Sigmoid colon (tissue), 7 donors: ENCODE measurements at places on chromosomes 4 and X. TPM values are rescaled to one million over a fixed set of nuclear protein-coding genes. Genes with fewer than 3 reads are reported as not detected.

DNA sequence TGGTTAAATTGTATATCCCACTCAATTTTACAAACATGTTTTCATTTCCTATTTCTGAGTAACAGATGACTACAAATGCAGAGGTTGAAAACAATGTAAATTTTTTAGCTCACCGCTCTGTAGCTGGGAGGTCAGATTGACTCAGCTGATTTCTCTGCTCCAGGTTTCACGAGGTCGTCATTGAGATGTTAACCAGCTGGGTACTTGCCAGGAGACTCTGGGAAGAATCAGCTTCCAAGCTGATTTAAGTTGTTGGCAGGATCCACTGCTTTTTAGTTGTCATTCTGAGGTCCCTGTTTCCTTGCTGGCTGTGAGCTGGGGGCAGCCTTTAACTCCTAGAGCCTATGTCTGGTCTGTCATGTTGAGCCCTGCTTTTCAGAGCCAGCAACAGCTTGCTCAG, 864.3 kb upstream of the AGA start:
- DNase-seq, result no peak

- DNase-seq, result no peak
Observed at GRCh38 chr4:37561196-37561802, 124.9 kb downstream of the RELL1 start.

DNA sequence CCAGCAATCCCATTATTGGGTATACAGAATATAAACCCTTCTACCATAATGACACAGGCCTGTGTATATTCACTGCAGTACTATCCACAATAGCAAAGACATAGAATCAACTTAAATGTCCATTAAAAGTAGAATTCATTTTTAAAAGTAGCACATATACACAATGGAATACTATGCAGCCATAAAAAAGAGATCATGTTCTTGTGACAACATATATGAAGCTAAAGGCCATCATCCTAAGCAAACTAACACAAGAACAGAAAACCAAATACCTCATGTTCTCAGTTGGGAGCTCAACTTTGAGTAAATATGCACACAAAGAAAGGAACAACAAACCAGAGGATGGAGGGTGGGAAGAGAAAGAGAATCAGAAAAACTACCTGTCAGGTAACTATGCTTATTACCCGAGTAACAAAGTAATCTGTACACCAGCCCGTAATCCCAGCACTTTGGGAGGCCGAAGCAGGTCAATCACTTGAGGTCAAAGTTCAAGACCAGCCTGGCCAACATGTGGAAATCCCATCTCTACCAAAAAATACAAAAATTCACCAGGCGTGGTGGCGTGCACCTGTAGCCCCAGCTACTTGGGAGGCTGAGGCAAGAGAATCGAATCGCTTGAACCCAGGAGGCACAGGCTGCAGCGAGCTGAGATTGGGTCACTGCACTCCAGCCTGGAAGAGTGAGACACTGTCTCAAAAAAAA, 22.8 kb downstream of the DHX15 start:
- no peak for DNase-seq

DNA sequence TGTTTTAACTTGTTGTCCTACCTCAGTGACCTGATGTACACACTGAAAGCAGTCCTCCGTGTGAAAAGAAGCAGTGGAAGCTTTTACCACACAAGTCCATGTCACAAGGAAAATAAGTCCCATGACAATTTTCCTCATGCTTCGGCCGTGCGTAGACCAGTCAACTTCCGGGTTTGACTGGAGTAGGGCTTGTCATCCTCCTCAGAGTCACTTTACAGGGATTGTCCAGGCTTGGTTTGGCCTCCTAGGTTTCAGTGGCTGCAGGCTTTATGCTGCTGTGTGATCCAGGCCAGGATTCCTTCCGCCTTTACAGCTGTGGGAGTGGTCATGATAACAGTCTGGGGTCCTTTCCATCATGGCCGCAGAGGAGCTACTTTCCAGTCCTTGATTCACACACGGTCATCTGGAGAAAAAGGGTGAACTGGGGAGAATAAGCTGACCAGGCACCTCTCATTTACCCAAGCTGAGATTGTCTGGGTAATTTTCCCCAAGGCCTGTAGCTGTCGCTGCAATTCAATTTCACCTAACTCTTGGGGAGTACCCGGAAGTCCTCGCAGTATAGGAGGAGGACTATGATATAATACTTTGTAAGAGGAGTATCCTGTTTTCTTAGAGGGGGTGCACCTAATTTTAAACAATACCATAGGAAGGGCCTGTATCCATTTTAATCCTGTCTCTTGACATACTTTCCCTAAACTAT, 206.1 kb upstream of the KLF8 start:
- DNase-seq, result no peak

ADH1B gene
- 350 TPM for total RNA-seq
